ENCODE measurements at places on chromosomes 5 and 9. TPM values are rescaled to one million over a fixed set of nuclear protein-coding genes. Genes with fewer than 3 reads are reported as not detected.

Gene GDF9
- total RNA-seq = 0.11 TPM

Gene ZBTB34
- 5.7 TPM for total RNA-seq

Gene CCDC112
- 10.1 TPM for total RNA-seq

Gene UBE2QL1
- 0.11 TPM for total RNA-seq

Gene ACOT12
- 0.37 TPM for total RNA-seq

Gene RUSC2
- 24.7 TPM for total RNA-seq

Gene HTR4
- not detected for total RNA-seq

Gene TNFSF15
- 3.0 TPM for total RNA-seq

Gene ZNF462
- 14.7 TPM for total RNA-seq

Gene DRD1
- total RNA-seq = not detected

Gene IRGM
- 0.22 TPM for total RNA-seq

Gene PCDHGA8
- 1.1 TPM for total RNA-seq

Gene KIF24
- total RNA-seq = 5.2 TPM

Gene PITX1
- 1.5 TPM for total RNA-seq

Gene C5orf58
- not detected for total RNA-seq

Gene OR13F1
- total RNA-seq = not detected

Gene HBEGF
- total RNA-seq = 12.4 TPM

Gene IL7R
- 4.9 TPM for total RNA-seq

Gene CTSV
- total RNA-seq = 0.89 TPM

Gene SLC6A7
- not detected for total RNA-seq

Gene SLC45A2
- under 0.01 TPM for total RNA-seq

Gene CDH9
- not detected for total RNA-seq

Gene SEMA6A
- 0.12 TPM for total RNA-seq

Gene CNTNAP3B
- 14.5 TPM for total RNA-seq

Gene NTNG2
- total RNA-seq = 3.5 TPM

Gene DOCK8
- 0.89 TPM for total RNA-seq

Gene SPATA31D4
- total RNA-seq = under 0.01 TPM

Gene LCN6
- not detected for total RNA-seq

Gene SPINK6
- not detected for total RNA-seq

Gene GKAP1
- 1.1 TPM for total RNA-seq

Gene SHOC1
- not detected for total RNA-seq

Gene GFI1B
- total RNA-seq = not detected

Gene KLF9
- 33.4 TPM for total RNA-seq

Gene PCDHA11
- 0.22 TPM for total RNA-seq

Gene RFX3
- total RNA-seq = 3.9 TPM

Gene HMHB1
- not detected for total RNA-seq

Gene ST8SIA4
- 0.22 TPM for total RNA-seq

Gene MYOZ3
- not detected for total RNA-seq

Gene ZNF454
- total RNA-seq = 1.7 TPM

Gene NEUROG1
- not detected for total RNA-seq

Gene SLU7
- 62.1 TPM for total RNA-seq

Gene ADAMTSL1
- 60.6 TPM for total RNA-seq

Gene IL4
- total RNA-seq = not detected

Gene NUDCD2
- 7.1 TPM for total RNA-seq

Gene ZNF483
- 1.9 TPM for total RNA-seq

Gene ABLIM3
- total RNA-seq = 19.6 TPM

Gene DMGDH
- total RNA-seq = 3.6 TPM

Gene GPR151
- total RNA-seq = not detected

Gene RORB
- total RNA-seq = 6.0 TPM

Gene PDGFRB
- total RNA-seq = 160 TPM

All from uterine smooth muscle cell (primary cell).